ENCODE measurements at places on chromosomes 7 and 10. TPM values are rescaled to one million over a fixed set of nuclear protein-coding genes. Genes with fewer than 3 reads are reported as not detected.

The EZH2 gene
- total RNA-seq: 11.2 TPM

The CPA1 gene
- total RNA-seq: 22.5 TPM

The PTF1A gene
- total RNA-seq: not detected

The RAMP3 gene
- total RNA-seq: not detected

The PDE6C gene
- total RNA-seq: not detected

The C7orf57 gene
- total RNA-seq: 0.18 TPM

The OR2A1 gene
- total RNA-seq: not detected

The ATP5F1C gene
- total RNA-seq: 132 TPM

DNA sequence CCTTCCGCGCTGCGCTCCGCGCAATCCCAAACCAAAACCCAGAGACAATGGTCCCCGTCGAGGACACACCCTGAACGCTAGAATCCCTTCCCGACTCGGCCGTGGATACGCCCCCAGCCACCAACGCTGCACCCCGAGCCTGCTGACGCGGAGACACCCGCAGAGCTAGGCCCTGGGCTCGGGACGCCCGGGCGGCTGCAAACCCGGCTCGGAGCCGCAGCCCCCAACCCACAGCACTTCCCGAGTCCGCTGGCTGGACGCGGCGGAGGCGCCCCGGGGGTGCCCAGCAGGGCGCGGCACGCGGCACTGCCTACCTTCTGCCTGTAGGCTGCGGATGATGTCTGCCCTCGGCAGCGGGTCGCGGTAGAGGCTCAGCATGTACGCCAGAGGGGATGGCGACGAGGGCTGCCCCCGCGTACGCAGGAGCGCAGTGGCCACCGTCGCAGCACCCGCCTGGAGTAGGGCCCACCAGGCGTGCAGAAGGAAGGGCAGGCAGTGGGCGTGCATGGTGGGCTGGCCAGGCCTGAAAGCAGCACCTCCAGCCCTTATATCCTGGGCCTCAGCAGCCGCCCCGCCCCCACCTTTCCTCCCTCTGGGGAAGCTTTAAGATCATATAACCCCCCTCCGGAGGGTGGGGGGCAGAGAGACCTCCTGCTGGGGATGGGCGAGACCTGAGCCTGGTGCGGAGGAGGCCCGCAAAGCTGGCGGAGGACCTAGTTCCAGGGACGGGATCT, at the start of gene NODAL:
TSS of gene NODAL (minus strand) at position 521 of the 734 bp plus-strand sequence. CDS start at position 507, 14 bp downstream.
- no peak within 1 kb of the TSS for H3K27ac ChIP-seq
- peak within 1 kb of the TSS; percentile 0 for H3K4me3 ChIP-seq
- no peak for DNase-seq
- no peaks in the 10 kb centered on the region for H3K36me3 ChIP-seq

DNA sequence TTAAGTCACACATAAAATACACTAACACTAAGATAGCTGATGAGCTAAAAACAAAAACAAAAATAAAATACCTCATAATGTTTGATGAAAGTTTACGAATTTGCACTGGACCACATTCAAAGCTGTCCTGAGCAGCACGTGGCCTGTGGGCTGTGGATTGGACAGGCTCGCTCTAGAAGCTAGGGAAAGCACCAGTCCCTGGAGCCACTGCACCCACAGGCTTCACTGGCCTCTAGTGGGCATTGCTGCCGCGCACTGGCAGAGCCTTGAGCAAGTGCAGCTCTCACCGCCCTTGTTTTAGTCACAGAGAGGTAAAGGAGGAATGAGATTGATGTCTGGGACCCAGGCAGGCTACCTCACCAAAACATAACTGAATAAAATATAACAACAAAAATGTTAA, 67.6 kb downstream of the PAX2 start:
- H3K27me3 ChIP-seq: peaks cover 72% of the 10 kb centered on the region
- H3K36me3 ChIP-seq: no peaks in the 10 kb centered on the region
- H3K4me1 ChIP-seq: no peaks in the 10 kb centered on the region
- H3K27ac ChIP-seq: no peak overlapping the region

DNA sequence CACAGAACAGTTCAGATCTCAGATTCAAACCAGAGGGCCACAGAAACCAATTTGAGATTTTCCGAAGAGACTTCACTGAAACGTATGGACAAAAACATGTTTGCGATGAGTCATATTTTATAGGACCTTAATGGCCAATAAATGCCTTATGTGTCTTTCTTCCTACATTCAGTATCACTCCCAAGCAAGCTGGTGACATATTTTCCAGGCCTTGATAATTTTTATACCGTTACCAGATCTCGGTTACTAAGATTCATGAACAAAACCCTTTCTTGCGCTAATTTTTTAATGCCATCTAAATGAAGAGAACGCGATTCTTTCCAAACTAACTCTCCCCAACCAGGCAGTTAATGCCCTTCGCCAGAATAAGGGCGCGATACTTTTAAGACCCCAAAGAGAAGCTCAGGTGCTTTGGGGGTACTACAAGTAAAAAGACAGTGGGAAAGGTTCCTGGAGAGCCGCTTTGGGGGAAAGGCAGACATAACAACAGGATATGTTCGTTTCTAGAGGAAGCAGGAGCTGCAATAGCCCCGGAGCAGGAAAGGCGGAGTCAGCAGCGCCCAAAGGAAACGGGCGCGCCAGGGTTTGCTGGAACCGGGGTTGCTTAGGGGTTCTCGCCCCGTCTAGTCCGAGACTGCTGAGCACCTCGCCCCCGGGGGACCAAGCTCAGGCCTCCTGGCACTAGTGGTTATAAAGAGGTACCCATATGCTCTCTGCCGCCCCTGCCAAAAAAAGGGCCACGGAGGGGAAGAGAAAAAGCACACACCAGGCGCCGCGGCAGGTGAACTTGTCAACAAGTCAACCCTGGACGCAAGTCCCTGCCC, 884 bp downstream of the ICA1 start:
- H3K4me3 ChIP-seq: peak overlapping the region; percentile 72
- peaks cover 14% of the 10 kb centered on the region for H3K27me3 ChIP-seq
- no peak for DNase-seq

DNA sequence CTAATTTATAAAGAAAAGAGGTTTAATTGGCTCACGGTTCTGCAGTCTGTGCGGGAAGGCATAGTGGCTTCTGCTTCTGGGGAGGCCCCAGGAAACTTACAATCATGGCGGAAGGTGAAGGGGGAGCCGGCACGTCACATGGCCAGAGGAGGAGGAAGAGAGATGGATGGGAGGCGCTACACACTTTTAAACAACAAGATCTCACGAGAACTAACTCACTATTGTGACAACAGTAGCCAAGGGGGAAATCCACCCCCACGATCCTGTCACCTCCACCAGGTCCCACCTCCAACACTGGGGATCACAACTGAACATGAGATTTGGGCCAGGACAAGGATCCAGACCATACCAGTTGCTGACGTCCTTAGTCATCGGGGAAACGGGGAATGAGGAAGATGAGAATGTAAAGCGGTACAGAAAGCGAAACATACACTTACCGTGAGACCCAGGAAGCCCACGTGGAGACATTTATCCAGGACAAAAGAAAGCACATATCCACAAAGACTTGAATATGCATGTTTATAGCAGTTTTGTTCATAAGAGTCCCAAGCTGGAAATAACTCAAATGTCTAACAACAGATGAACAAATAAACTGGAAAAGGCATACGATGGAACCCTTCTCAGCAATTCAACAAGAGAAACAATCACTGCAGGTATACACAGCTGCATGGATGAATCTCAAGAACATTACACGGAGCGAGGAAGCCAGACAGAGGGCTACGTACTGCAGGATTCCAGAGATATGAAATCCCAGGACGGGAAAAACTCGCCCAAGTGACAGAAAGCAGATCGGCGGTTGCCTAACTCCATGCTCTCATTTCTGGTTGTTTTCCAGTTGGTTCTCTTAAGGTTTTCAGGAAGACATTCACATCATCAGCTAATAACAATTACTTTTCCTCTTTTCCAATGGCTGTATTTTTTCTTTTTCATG, 26.2 kb upstream of the INPP5A start:
- H3K27ac ChIP-seq: no peak overlapping the region
- no peak for DNase-seq
- H3K27me3 ChIP-seq: peaks cover 7% of the 10 kb centered on the region
- H3K4me3 ChIP-seq: no peak overlapping the region
- no peaks in the 10 kb centered on the region for H3K36me3 ChIP-seq

DNA sequence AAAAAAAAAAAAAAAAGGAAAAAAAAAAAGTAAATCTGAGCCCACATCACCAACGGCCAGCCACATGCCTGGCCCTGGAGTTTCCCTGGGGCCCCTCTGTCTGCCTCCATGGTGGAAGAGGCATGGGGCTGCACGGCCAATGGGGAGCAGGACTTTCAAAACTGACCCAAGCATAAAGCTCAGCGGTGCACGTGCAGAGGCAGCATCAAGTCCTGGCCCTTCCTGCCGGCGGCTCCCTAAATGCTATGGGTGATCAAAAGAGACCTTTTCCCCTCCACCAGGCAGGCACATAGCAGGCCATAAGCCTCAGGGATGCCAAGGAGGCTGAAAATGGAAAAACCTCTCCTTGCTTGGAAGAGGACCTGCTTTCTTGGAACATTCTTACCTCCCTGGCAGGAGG, 94.3 kb downstream of the OAT start:
- H3K4me3 ChIP-seq: no peak overlapping the region
- no peaks in the 10 kb centered on the region for H3K36me3 ChIP-seq
- H3K27me3 ChIP-seq: no peaks in the 10 kb centered on the region

DNA sequence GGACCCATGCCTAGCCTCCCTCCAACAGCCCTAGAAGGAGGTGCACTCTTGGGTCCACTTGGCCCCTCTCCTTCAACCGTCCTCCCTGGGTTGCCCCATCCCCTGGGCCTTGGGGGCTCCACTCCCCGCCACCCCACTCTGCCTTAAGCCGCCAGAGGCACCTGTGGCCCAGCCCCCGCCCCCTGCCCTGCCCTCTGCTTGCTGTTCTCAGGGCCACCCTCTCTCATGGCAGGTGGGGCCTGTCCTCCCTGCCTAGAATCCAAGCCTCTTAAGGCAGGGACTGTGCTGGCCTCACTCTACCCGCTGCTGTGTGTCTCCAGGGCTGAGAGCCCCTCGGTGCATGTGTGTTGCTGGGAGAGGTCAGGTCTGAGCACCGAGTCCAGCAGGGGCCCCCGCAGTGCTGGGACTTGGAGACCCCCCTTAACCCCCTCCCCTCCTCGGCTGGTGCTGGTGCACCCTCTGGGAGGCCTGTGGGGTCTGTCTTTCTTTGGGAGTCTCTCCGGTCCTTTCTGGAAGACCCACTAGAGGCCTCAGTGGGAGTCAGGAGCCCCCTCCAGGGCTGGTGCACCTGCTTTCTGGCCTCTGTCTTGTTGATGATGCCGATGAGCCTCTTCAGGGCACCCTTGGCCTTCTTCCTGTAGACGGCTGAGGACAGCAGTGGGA, 43.8 kb downstream of the CFAP46 start:
- peaks cover 16% of the 10 kb centered on the region for H3K27me3 ChIP-seq
- no peak overlapping the region for H3K4me3 ChIP-seq
- H3K27ac ChIP-seq: no peak overlapping the region
- H3K4me1 ChIP-seq: no peaks in the 10 kb centered on the region
- H3K36me3 ChIP-seq: no peaks in the 10 kb centered on the region
- DNase-seq: no peak

GRCh38 chr7:154876516-154876915, 126.4 kb downstream of the PAXIP1 start:
- H3K27me3 ChIP-seq: no peaks in the 10 kb centered on the region
- H3K36me3 ChIP-seq: no peaks in the 10 kb centered on the region
- no peak overlapping the region for H3K27ac ChIP-seq
- H3K4me1 ChIP-seq: no peaks in the 10 kb centered on the region
- DNase-seq: no peak
- H3K4me3 ChIP-seq: no peak overlapping the region

GRCh38 chr7:106369352-106369751, 84.6 kb upstream of the NAMPT start:
- no peaks in the 10 kb centered on the region for H3K4me1 ChIP-seq
- no peak for DNase-seq

GRCh38 chr10:76080991-76081390, 649.6 kb downstream of the LRMDA start:
- no peak for DNase-seq
- H3K4me1 ChIP-seq: no peaks in the 10 kb centered on the region
- no peaks in the 10 kb centered on the region for H3K36me3 ChIP-seq

DNA sequence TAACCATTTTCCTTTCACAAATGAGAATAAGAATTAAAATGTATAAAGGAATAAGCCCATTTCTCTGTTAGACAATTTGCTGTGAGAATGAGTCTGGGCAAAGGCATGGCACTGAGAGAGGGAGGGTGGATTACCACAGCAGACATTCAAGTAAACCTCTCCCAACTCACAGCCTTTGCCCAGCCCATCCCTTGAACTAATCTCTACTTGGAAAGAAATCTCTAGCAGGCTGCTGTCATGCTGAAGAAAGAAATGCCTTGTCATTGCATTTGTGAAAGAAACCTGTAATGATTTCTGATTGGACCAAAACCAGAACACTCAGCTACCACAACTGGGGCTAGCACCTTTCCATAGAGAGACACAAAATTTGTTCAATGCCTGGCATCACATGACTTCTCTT, 39.2 kb downstream of the CH25H start:
- DNase-seq: no peak
- no peak overlapping the region for H3K4me3 ChIP-seq
- H3K27ac ChIP-seq: no peak overlapping the region
- H3K27me3 ChIP-seq: no peaks in the 10 kb centered on the region

GRCh38 chr7:83365746-83366145, 203.1 kb upstream of the PCLO start:
- no peaks in the 10 kb centered on the region for H3K36me3 ChIP-seq
- H3K27ac ChIP-seq: no peak overlapping the region

- H3K27me3 ChIP-seq: no peaks in the 10 kb centered on the region
- no peak for DNase-seq
- no peak overlapping the region for H3K27ac ChIP-seq
- H3K4me3 ChIP-seq: no peak overlapping the region
- H3K36me3 ChIP-seq: no peaks in the 10 kb centered on the region
These were observed 253.7 kb downstream of the ARHGAP21 start for GRCh38 chr10:24469993-24470392.

GRCh38 chr10:27190508-27190907, 35.4 kb downstream of the MASTL start:
- H3K4me1 ChIP-seq: no peaks in the 10 kb centered on the region
- H3K4me3 ChIP-seq: no peak overlapping the region
- H3K27me3 ChIP-seq: no peaks in the 10 kb centered on the region
- H3K36me3 ChIP-seq: peaks cover 3% of the 10 kb centered on the region
- DNase-seq: no peak

DNA sequence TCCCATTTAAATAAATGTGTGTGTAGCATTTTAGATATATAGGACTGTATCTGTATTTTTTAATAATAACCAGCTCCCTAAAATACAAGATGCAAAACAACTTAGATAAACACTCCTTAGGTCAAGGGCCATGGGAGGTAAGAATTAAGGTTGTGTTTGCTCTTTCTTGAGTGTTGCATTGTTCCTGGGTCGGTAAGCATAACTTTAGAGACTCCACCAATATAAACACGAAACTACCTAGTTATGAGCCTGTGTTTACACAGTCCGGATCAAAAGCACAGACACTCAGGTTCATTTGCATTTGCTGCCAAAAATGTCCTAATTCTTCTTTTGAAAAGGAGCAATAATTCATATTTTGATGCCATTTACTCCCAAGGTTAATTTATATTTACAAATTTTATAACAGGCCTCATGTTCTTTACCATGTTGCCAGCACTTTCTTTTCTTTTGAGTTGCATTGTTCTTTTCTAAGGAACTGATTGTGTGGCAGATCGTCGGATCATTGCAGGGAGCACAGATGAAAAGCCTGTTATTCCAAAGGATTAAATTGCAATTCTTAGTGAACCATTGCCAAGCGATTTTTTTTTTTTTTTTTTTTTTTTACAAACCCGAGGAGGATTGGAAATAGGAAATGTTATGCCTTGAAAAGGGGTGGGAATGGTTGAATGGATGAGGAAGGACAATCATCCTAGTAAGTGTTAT, 45.8 kb upstream of the GLCCI1 start:
- no peak overlapping the region for H3K4me3 ChIP-seq
- DNase-seq: no peak
- H3K27me3 ChIP-seq: no peaks in the 10 kb centered on the region
- no peak overlapping the region for H3K27ac ChIP-seq
- peaks cover 10% of the 10 kb centered on the region for H3K4me1 ChIP-seq

- no peak for DNase-seq
- peaks cover 17% of the 10 kb centered on the region for H3K27me3 ChIP-seq
- no peaks in the 10 kb centered on the region for H3K4me1 ChIP-seq
- H3K36me3 ChIP-seq: no peaks in the 10 kb centered on the region
These were observed 170.2 kb downstream of the ADARB2 start for GRCh38 chr10:1567152-1567551.

Data from T-cell (primary cell).